Cortex of kidney (tissue), 1 donor: ENCODE measurements at places on chromosomes 16 and 17.

GRCh38 chr17:4365628-4366326 lies 698 bp downstream of the UBE2G1 start:
- no peak for DNase-seq

GRCh38 chr17:76626442-76626841 lies 17.1 kb downstream of the ST6GALNAC1 start:
- DNase-seq = no peak

GRCh38 chr17:48590607-48591161 lies 643 bp upstream of the HOXB3 start:
- no peak for DNase-seq

DNA sequence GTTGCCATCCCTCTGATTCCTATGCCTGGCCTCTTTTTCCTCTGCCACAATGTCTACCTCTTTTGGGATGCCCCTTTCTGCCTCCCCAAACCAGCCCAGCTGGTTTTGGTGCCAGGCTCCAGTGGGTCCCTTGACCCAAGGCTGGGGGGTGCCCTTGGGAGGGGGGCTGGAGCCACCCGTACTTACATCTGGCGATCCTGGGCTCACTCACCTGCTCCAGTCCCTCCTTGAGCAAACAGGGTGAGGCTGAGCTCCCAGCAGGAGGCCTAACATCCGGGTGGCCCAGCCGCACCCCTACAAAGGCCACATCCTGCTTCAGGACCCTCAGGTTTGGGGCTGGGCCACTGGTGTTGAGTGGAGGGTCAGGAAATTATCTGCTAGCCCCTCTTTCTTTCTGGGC lies 1.2 kb downstream of the ERN2 start:
- DNase-seq = no peak

- DNase-seq = no peak
Measured at GRCh38 chr17:8190506-8190905, 526 bp upstream of the BORCS6 start.

DNA sequence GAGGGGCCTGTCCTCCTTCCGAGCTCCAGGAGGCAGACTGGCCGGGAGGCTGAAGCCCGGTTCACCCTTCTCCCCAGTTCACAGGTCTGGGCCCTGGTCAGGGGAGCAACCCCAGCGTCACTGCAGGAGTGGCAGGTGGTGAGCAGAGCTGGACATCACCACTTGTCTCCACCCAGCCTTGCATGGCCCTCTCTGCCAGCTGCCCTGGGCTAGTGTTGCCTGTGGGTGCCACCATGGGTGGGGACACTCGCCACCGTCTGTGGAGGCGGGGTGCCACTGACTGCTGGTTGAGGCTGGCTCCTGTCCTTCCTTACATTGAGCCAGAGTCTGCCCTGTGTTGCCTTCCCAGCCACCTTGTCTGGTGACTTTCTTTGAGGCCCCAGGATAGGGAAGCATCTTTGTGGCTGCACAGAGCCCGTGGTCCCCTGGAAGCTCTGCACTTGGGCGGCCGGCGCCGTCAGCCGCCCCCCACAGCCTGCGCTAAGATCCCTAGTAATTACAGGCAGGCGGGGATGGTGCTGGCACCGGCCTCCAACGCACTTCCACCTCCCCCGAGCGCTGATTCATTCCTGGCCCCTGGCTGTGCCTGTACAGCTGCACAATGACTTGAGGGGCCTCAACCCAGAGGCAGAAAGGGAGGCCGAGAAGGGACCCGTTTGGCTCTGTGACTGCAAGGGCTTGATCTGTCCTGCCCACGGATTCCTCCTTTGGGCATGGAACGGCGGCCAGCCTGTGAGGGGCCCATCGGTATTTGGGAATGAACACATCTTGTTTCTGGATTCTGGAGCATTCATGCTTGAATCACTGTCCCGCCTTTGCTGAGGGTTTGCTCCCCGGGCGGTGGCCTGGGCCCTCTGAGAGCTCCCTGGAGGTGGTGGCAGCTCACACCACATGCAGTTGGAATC lies 5.2 kb downstream of the BAIAP2 start:
- DNase-seq = no peak

DNA sequence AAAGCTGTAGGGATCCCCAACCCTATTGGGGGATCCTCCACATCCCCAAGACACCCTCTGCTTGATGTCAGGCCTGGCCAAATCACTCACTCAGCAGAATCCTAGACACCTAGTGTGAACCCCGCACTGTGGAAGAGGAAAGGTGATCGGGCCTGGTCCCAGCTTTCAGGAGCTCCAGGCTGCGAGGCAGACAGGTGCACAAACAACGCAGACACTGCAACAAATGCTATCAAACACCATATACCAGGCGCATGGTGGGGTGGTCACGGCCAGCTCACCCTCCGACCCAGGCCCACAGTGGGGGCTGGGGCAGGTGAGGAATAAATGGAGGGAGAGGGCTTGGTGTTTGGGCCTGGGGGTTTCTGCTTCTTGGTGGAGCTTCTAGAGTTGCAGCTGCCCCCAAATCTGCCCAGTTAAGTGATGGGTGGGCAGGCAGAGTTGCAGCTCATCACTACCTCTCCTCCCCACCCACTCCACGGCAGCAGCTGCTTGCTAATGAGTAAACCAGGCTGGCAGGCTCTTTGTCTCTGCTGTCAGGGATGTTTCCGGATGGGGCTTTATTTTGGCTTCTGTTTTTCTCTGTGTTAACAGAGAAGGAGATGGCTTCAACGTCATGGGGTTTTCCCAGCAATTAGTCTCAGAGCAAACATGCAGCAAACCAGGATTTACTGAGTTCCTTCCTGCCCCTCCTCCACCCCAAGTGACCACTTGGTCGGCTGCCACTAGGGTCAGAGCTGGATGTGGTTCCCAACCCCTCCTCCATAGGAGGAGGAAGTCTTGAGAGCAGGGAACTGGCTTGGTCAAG lies 46.6 kb downstream of the PECAM1 start:
- no peak for DNase-seq

GRCh38 chr17:75980188-75981018 lies 1.4 kb downstream of the TEN1 start:
- DNase-seq = no peak

DNA sequence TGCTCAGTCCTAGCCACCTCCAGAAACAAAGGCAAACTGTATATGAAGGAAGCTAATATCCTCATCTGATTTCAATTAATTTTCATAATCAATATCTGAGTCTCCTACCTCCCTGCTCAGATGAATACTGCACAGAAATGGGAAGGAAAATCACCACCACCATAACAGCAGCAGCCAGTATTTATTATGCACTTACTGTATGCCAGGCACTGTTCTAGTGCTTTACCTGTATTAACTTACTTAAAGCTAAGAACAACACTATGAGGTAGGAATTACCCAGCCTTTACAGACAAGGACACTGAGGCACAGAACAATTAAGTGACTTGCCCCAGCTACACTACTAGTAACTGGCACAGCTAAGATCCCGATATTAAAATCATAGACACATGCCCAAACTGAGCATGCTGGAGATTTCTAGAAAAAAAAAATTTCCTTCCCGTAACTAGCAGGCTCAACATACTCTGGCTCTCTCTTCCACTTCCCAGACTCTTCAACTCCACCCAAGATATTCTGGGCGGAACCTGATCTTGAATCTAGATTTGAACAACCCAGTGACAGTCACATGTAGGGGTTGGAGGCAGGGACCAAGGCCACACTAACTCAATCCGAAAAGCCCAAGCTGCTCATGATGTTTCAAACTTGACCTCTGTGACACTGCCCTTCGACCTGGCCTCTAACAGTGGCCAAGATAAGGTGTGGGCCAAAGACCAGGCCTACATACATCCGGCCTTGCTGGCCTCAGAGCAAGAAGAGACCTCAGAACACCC lies 3.9 kb downstream of the TRIM25 start:
- no peak for DNase-seq

DNA sequence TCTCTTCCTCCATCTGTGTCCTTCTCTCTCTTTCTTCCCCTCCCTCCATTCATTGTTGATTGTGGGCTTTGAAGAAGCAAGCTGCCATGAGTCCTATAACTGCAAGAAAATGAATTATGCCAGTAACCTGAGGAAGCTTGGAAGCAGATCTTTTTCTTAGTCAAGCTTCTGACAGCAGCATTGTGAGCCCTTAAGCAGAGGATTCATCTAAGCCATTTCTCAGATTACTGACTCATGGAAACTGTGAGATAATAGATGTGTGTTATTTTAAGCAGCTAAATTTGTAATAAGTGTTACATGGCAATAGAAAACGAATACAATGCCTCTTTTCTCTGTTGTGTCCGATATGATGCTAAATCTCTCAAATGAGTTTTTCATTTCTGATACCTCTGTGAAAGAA lies 1109.7 kb downstream of the CDH11 start:
- DNase-seq = no peak

DNA sequence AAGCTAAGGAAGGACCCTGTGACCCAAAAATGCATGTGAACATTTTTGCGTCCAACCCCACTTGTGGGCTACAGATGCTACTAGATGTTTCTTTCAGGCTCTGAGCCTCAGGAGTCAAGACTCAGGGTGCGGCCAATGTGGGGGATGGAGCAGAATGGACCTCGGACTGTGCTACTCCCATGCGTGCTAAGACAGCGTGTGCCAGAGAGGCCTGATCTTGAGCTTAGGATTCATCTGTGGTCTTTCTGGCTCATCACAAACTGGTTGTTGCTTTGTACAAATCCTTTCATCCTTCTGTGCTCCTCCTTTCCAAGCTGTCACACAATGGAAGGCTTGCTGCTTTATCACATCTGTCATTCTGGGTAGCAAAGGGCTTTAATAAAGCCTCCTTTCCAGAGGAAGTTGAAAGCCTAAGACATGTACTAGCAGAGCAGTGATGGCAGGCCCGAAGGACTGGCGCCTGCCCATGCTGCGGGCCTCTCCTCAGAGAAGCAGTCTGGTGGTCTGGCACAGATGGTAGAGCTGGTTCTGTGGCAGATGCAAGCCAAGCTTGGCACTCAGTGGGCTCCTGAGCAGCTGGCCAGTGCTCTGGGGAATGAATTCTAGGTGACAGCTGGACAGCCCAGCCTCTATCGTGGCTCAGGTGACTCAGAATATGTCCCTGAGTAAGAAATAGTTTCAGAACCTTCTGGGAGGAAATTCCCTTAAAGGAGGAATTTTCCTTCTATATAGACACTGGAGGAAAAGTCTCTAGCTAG lies 27.8 kb downstream of the COG4 start:
- no peak for DNase-seq

- DNase-seq = no peak
Measured at GRCh38 chr17:50151937-50152547, 1.6 kb upstream of the PPP1R9B start.

- no peak for DNase-seq
Measured at GRCh38 chr17:18105027-18105426, 3.5 kb upstream of the MYO15A start.

- no peak for DNase-seq
Measured at GRCh38 chr17:80826346-80826954, 165.2 kb upstream of the CHMP6 start.

- no peak for DNase-seq
Measured at GRCh38 chr17:65742403-65743307, 181.2 kb upstream of the AXIN2 start.

DNA sequence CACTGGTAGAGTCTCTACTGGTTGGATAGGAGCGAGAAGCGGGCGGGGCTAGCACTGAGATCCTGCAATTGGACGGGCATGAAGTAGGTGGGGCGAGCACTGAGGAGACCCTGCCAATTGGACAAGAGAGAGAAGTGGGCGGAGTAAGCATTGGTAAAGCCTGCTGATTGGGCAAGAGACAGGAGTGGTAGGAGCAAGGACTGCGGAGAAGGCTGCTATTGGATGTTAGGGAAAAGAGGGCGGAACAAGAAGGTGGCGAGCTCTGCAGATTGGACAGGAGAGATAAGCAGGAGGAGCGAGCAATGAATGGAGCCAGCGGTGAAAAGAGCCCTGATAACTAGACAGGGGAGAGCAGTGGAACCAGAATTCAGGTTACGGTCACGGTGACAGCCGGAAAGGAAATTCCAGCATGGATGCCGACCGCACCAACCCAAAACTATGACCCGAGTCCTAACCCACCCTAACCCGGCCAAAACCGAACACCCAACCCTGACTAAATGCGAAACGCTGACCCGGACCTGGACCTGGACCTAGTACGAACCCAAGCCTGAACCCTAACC lies 4.8 kb downstream of the SCGB1C2 start:
- DNase-seq = no peak

- DNase-seq = no peak
Measured at GRCh38 chr17:51608251-51608933, 348.0 kb downstream of the UTP18 start.

DNA sequence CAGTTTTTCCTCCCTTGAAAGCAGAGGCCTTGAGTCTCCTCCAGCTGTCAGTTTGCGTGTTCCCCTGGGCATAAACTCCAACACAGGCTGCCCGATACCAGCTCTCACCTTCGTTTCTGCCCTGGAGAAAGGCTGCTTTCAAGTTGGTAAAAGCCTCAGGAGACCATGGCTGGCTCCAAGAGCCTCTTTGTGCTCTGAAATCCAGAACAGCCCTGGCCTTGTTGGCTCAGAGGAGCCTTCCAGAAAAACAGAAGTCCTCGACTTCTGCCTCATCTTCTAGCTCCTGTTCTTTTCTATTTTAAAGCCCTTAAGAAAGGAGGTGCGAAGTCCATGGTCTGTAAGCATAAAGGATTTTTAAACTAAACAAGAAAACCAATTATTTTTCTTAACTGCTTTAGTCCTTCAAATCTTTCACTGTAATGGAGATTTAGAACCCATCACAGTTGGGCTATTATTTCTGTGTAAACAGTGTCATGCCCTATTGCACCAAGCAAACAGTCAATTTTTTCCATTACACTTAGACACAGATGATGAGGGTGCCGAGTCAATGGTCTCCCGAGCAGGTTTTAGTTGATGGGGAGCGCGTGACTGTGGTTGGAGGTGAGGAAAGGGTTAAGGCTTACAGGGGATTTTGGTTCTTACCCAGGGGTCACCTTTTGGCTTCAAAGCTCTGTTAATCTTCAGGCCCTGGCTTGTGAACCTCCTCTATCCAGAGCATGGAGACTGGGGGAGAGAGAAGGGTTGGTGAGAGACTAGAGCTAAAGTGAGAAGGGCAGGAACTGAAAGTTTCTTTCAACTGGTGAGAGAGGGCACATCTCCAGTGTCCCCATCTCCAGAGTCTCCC lies 212.8 kb downstream of the MSI2 start:
- no peak for DNase-seq

- DNase-seq = no peak
Measured at GRCh38 chr17:5241861-5242671, 7.4 kb upstream of the SCIMP start.

DNA sequence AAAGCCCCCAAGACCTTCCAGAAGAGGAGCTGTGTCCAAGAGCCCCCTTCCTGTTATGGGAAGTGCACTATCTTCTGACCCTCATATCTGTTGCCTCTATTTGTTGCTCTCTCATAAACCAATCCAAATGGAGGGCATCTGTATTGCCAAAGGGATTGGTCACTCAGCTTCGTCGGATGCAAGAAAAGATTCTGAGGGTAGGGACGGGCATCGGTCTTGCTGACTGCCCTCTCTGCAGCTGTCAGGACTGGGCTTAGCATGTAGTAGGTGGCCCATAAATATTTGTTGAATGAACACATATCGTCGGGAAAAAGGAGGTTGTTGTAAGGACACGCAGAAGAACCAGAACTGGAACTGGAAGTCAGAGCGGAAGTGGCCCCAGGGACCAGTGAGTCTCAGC lies 44.1 kb downstream of the CCDC42 start:
- no peak for DNase-seq

- DNase-seq = no peak
Measured at GRCh38 chr16:30342751-30343490, 12.2 kb downstream of the CD2BP2 start.
